ENCODE measurements at places on chromosomes 11 and 22. TPM values are rescaled to one million over a fixed set of nuclear protein-coding genes. Genes with fewer than 3 reads are reported as not detected.

OR52M1 gene
- polyA plus RNA-seq, result not detected

SHANK3 gene
- not detected for polyA plus RNA-seq

GTSE1 gene
- polyA plus RNA-seq, result 39.4 TPM

NUDT8 gene
- polyA plus RNA-seq, result 7.8 TPM

ARSA gene
- polyA plus RNA-seq, result 12.4 TPM

OR10A6 gene
- polyA plus RNA-seq, result not detected

ARHGEF17 gene
- 0.20 TPM for polyA plus RNA-seq

SLC22A8 gene
- polyA plus RNA-seq, result not detected

PDE2A gene
- polyA plus RNA-seq, result not detected

CTSW gene
- 0.83 TPM for polyA plus RNA-seq

OSM gene
- polyA plus RNA-seq, result 0.79 TPM

TTC36 gene
- 0.78 TPM for polyA plus RNA-seq

GRIA4 gene
- not detected for polyA plus RNA-seq

PDE3B gene
- 1.7 TPM for polyA plus RNA-seq
